Esophagus muscularis mucosa (tissue), 4 donors: ENCODE measurements at places on chromosomes 11 and 22. TPM values are rescaled to one million over a fixed set of nuclear protein-coding genes. Genes with fewer than 3 reads are reported as not detected.

The CDC42EP2 gene
- 39.9 TPM for total RNA-seq

The GGT5 gene
- 42.6 TPM for total RNA-seq

The SCGB1D2 gene
- total RNA-seq, result not detected

The CHORDC1 gene
- total RNA-seq, result 39.2 TPM

The PLEKHA7 gene
- 5.8 TPM for total RNA-seq

The MOGAT2 gene
- not detected for total RNA-seq

The GLB1L2 gene
- total RNA-seq, result 7.1 TPM

The PYGM gene
- total RNA-seq, result 57.2 TPM

The TUB gene
- 9.1 TPM for total RNA-seq

The EIF1AD gene
- total RNA-seq, result 34.9 TPM
